ENCODE measurements at places on chromosomes 16 and 17. TPM values are rescaled to one million over a fixed set of nuclear protein-coding genes. Genes with fewer than 3 reads are reported as not detected.

OTOP2 gene
- total RNA-seq, result not detected

ZFPM1 gene
- total RNA-seq, result 0.40 TPM

C17orf67 gene
- not detected for total RNA-seq

EVPLL gene
- not detected for total RNA-seq

AMFR gene
- total RNA-seq, result 122 TPM

TUFM gene
- total RNA-seq, result 180 TPM

GFAP gene
- total RNA-seq, result not detected

OR1D5 gene
- total RNA-seq, result not detected

MYH13 gene
- under 0.01 TPM for total RNA-seq

- no peak for DNase-seq
Measured at GRCh38 chr17:81931189-81931556, 3.6 kb upstream of the MAFG start.

- peak; percentile 84 for DNase-seq
Measured at GRCh38 chr17:62627219-62627903, at the start of gene MRC2. Gene MRC2, plus strand, starts transcription at chr17:62627670. Its CDS starts 133 bp downstream, at chr17:62627803.

GRCh38 chr16:81610144-81610842 is 165.7 kb downstream of the CMIP start:
- peak; percentile 50 for DNase-seq

DNA sequence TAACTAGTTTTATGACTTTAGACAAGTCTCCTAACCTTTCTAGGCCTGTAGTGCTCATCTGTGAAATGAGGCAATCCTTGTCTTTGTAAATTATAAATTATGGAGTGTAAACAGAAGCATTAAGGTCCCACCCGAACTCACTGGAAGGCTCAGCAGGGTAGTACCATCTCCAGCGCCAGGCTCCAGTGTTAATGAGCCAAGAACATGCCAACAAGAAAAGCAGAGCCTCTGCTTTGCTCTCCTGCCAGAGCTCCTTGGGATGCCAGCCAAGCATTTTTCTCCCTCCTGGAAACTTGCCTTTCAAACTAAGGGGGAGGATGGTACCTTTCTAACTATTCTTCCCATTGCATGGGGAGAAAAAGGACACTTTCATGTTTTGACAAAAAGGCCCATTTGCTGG is 14.9 kb downstream of the LIMD2 start:
- DNase-seq, result no peak

DNA sequence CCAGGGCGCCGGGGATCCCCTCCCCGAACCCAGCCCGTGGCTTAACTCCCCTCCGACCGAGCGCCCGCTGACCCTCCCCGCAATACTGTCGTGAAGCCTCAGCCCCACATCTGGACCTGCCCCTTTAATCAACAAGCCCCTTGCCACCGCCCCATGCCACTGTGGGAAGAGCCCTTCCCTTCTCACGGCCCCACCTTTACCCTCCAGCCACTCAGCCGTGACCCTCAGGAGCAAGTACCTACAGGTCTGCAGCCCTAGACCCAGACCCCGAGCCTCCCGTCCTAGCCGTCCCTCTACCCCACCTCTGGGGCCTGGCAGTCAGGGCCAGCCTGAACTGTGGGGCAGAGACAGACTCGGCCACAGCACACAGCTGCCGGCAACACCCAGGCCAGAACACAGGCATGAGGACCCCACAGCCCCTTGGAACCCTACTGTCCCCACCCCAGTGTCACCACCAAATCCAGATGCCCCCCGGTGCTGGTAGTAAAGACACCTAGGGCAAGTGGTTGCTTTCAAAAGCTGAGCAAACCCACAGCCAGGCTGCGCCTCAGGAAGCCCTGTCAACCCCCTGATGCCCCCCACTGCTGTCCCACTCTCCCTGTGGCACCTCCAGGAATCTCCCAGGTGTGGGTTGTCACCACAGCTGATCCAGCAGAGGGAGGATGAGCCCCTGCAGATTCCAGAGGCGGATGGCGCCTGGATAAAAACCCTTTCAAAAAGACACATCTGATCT is 1.4 kb downstream of the NXPH3 start:
- no peak for DNase-seq

DNA sequence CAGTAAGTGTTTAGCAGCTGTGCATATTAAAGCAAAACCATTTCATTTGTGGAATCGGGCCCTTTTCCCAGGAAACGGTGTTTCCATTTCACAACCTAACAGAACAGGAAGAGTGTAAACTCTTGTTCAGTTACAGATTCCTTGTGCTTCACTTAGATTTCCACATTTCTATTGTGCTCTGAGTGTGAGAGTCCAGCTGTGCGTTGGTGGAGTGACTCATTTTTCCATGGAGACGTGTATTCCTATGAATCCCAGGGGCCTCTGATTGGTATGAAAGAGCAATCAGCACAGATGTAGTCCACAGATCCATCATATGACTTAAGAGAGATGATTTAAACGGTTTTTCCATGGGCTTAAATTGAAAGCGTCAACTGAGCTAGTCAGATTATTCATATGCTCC is 13.3 kb upstream of the CAVIN1 start:
- DNase-seq, result peak; percentile 69

GRCh38 chr17:50177983-50178834 is 12.4 kb downstream of the SGCA start:
- peak; percentile 99 for DNase-seq

DNA sequence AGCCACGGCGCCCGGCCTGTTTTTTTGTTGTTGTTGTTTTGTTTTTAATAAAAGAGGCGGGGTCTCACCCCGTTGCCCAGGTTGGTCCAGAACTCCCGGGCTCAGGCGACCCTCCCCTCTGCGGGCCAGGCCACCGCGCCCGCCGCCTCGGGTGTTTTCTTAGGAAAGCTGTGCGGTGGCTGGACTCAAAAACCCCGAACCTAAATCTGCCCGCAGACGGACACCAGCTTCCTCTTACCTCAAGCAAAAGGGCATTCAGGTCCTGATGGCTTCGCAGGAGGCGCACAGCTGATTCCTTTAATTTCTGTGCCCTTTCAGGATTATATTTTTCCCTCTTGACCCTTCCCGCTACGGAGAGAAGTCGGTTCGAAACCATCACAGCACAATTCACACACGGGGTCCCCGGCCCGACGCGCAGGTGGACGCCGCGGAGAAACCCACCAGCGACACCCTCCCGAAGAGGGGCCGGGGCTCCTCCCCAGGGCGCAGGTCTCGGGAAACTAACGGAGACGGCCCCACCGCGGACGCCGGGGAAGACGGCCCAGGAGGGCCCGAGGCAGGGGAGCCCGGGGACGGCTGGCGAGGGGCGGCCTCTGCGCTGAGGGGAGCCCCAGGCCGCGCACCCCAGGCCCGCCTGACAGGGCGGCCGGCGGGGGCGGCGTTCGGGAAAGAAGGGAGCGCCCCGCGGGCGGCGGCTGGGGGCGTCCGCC is 653 bp downstream of the FANCA start:
- no peak for DNase-seq

GRCh38 chr17:52048137-52048898 is 110.2 kb downstream of the CA10 start:
- no peak for DNase-seq

DNA sequence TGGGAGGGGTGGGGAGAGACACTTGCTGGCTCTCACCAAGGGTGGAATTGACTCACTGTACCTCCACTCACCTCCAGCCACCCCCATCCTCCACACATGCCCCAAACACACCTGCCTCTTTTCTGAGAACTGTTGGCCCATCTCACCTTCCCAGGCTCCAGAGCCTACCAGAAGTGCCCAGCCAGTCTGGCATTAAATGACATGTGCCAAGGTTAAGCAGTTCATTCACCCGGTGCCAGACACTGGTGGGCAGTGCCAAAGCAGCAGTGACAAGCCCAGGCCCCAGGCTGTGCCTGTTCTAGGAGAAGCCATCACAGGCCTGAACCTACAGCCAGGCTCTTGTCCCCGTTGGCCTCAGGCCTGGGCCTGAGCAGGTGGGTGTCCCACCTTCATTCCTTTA is 11.2 kb downstream of the MVP start:
- DNase-seq, result no peak

DNA sequence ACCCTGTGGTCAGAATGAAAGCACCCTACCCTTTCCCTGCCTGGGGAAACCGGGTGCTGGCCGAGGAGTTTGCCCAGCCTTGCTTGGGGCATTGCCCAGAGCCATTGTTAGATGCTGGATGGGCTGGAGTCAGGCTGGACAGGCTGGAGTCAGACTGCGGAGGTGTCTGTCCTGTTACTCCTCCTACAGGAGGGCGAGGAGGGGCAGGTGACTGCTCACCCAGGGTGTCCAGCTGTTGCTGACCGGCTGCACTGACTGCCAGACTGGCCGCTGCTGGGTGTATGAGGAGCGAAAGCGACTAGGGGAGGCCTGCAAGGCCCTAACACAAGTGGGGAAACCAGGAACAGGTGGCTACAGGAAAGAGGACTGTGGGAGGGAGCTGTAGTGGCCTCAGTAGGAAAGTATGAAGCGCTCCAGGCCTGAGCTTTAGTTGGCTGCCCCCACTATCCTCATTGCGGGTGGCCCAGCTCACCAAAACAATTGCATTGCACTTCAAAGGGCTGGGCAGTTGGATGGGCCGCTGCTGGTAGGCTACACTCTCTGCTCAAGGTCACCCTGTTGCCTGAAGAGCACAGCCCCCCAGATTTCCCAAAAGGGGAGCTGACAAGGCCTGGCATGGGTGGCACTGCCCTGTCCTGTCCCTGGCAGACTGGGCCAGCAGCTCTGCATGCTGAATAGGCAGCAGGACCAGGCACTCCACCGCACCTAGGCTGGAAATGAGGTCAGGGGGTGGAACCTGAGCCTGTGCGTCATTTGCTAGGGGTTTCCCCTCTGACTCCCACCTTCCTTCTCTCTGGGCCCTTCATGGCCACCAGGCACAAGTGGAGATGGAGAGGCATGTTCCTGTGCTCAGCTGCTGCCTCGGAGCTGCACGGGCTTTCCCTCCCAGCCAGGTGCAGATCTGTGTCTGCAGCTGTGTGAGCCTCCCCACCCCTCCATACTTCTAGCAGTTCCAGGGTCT is 18.4 kb downstream of the LDHD start:
- DNase-seq, result peak; percentile 55

DNA sequence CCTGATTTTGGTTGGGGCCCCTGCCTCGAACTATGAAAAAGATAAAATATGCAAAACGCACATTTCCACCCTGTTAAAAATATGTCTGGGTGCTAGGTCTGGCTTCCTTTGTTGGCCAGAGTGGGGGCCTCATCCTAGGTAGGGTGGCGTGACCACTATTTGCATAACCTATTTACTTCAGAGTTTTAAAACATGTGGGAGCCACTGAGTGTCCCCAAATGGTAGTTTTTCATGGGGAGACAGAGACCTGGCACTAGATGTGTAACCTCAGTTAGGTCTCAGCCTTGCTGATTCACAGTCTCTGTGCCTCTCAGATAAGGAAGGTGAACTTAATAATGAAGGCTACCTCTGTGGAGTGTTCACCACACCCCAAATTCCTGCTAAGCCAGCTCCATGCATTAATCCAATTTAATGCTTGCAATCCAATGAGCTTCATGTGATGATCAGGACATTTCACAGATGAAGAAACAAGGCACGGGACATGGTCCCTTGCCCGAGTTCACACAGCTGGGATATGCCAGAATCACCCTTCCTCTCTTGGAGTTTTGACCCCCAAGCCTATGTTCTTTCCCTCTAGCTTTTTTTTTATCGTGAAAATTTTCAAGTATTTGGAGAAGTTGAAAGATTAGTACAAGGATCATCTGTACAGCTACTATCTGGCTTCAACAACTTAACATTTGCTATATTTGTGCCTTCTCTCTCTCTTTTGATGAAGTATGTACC is 103.4 kb downstream of the IRF8 start:
- no peak for DNase-seq

- no peak for DNase-seq
Measured at GRCh38 chr17:48161127-48161905, 53.8 kb downstream of the SNX11 start.

DNA sequence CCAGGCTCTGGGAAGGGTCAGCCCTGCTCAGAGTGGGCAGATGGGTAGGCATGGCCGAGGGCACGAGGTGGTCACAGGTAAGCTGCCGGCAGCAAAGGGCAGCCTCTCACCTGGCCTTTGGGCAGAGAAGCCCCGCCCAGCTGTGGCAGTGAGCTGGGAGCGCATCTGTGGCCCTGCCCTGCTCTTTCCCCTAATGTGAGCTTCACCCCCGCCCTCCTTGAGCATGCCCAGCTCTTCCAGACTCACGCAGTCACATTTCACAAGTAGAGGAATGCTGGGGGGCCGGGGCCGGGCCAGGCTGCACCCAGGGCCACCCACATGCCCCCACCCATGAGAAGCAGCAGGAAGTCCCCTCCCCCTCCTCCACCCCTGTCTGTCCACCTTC is 40.7 kb upstream of the SLC38A10 start:
- no peak for DNase-seq

GRCh38 chr16:64159976-64160375 is 961.9 kb downstream of the CDH11 start:
- no peak for DNase-seq

All from Daoy (cell line).